ENCODE measurements at places on chromosomes 6 and 20. TPM values are rescaled to one million over a fixed set of nuclear protein-coding genes. Genes with fewer than 3 reads are reported as not detected.

Gene EEF1A2
- total RNA-seq: 0.19 TPM

Gene MAN1A1
- 14.7 TPM for total RNA-seq

Gene HRH3
- total RNA-seq: not detected

Gene ASXL1
- 34.8 TPM for total RNA-seq

Gene FERMT1
- 3.7 TPM for total RNA-seq

Gene IYD
- total RNA-seq: not detected

Gene REV3L
- total RNA-seq: 29.4 TPM

DNA sequence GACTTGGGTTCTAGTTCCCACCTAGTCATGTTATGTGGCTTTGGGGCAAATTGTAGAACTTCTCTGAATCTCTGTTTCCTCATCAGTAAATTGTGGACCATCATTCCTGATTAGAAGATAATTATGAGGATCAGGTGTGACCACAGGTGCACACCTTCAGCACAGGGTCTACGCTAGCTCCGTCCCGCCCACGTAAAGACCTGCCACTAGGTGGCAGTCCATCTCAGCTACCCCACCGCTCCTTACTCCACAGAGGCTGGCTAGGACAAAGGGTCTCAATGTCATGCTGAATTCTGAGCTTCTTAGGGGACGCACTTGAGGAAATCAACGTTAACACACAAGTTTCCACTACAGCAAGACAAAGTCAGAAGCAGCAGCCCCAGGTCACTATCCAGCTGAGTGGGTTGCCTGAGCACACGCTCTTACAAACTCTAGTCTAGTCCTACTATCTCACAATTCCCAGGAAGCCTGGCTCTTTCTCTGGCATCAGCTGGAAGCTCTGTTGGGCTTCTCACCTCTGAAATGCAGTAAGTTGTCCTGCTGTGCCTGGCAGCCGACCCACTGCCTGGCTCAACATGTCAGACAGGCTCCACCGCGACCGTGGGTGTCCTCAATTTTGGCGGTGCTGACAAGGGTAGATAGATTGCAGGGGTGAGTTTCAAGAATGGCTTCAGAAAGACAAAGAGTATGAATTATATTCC, 2.0 kb upstream of the PLCG1 start:
- DNase-seq: no peak

GRCh38 chr6:29708432-29709179, 14.6 kb upstream of the HLA-F start:
- no peak for DNase-seq

GRCh38 chr6:11437824-11438459, 99.6 kb upstream of the TMEM170B start:
- no peak for DNase-seq

- peak; percentile 62 for DNase-seq
These were observed 653 bp downstream of the LMBRD1 start for GRCh38 chr6:69796073-69796641.

DNA sequence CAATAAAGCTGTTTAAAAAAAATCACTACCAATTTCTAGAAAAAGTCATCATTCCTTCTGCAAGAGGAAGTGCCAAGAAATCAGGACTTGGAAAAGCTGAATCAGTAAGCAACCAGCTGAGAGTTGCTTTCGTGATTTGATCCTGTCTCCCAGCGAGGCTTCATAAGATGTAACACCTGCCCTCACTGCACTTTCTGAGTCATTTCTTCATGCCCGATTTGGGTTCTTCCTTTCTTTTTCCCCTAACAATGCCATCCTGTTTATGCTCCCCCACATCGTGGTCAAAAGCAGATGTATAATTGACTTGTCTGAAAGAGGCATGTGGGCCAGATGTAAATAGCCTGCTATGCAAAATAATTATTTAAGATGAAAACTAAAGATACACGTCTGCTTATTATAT, 52.1 kb downstream of the RIPOR2 start:
- no peak for DNase-seq

DNA sequence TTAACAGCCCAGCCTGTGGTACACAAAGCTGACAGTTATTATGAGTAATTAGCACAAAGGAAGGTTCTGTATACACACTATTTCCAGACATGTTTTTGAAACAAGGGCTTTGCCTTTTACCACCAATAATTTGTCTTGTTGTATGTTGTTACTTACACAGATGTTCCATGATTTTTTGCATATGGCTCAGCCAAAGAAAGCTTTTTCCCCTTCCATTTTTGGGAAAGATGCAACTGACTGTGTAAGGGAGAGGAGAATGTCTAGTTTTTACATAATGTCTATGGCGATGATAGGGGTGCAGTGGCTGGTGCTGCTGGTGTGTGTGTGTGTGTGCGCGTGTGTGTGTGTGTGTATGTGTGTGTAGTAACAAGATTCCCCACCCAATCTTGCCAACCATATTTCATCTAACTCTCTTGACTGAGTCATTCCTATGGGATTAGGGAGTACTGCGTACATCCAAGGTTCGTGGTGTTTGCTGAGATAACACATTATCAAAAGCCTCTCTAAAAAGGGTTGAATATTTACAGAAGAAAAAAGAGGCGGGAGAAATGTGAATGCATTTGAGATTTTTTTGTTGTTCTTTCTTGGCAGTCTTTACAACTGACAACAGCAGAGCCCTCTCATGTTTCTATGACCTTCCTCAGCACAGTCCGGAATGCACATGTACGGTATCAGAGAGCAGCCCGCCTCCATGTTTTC, 192.2 kb downstream of the GMPR start:
- no peak for DNase-seq

DNA sequence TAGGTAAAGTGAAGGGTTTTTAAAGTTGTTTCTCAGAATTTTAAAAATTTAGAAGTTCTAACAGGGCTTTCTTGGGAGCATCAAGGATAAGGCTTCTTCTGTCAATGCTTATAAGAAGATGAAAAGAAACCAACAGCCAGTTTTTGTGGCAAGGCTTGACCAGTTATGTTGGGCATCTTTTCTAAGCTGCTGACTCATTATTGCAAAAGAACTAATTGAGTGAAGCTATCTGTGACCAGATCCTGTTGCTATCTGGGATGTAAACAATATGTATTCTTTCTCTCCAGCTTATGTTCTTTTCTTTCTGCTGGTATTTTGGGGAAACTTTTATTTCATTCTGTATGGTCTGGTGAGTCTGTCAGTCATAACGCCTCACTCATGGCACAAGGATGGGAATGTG, 643.8 kb downstream of the HDGFL1 start:
- no peak for DNase-seq

DNA sequence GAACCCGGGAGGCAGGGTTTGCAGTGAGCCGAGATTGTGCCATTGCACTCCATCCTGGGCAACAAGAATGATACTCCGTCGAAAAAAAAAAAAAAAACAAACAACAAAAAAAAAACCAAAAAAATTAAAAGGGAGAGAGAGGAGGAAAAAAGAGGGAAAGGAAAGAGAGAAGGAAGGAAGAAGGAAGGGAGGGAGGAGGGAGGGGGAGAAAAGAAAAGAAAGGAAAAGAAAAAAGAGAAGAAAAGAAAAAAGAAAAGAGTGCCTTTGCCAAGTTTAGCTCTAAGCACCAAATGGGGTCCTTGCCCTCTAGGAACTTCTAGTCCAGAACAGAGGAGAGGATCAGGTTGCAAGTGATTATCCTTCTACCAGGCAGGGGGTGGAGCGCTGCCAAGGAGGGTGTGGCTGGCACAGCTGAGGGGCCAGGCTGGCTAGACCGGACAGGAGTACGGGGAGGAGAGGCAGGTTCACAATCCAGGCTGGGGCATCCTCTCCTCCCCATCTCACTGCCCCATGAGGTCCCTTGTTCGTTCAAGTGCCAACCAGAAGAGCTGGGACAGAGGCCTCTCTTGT, 19.1 kb downstream of the GNAS start:
- DNase-seq: no peak

DNA sequence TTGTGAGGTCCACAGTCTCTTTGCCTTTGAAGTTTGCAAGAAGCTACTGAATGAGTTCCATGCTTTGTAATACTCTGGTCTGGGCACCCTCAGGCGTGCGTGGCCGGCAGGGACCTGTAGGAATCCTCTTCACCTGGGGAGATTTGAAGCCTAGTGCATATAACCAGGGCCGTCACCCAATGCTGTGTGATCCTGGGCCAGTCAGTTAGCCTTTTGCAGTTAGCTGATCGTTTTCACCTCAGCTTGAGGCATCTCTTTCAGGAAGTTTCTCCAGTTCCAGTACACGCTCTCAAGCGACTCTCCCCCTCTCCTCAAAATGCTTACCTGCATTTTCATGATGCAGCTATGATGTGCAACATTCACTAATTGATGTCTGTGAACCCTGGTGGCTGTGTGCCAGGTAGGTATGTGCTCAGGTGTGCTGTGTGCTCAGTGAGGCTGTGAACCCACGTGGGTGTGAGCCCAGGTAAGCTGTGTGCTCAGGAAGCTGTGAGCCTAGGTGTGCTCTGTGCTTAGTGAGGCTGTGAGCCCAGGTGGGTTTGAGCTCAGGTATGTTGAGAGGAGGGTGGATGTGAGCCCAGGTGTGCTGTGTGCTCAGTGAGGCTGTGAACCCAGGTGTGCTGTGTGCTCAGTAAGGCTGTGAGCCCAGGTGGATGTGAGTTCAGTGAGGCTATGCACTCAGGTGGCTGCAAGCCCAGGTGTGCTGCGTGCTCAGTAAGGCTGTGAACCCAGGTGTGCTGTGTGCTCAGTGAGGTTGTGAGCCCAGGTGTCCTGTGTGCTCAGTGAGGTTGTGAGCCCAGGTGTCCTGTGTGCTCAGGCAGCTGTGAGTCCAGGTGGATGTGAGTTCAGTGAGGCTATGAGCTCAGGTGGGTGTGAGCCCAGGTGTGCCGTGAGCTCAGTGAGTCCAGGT, 120.4 kb downstream of the PHACTR3 start:
- DNase-seq: no peak

DNA sequence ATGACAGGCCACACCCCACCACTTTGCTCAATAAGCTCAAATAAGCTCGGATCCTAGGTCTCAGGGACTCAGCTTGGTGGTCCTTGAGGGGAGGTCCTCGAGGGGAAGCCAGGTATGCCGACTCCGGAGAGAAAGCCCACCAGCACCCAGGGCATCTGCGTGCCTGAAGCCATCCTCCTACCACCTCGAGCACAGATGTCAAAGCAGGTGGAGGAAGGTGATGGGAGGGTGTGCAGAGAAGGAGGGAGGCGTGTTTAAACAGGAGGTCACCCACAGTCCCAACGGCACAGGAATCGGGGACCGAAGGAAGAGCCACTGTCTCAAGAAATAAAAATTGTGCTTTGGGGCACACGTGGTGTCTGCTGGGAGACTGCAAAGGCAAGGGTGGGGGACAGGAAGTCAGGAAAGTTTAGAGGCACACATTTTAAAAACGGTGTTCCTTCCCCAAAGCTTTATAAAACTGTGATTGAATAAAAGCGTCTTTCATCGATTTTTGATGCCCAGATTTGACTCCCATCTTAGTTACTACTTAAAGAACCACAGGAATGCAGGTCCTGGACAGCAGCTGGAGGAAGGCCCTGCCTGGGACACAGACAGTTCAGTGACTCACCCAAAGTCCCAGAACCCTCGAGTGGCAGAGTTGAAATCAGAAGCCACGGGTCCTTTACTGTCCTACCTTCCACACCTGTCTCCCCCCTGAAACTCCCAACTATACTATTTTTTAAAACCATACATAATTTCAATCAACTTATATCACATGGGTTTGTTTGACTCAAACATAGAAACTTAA, 221.0 kb upstream of the PDE10A start:
- no peak for DNase-seq

- peak; percentile 55 for DNase-seq
These were observed 12.8 kb downstream of the SUN5 start for GRCh38 chr20:32991383-32991782.

Data from thymus (tissue), 14 donors.